ENCODE measurements at places on chromosomes 2 and 18.

DNA sequence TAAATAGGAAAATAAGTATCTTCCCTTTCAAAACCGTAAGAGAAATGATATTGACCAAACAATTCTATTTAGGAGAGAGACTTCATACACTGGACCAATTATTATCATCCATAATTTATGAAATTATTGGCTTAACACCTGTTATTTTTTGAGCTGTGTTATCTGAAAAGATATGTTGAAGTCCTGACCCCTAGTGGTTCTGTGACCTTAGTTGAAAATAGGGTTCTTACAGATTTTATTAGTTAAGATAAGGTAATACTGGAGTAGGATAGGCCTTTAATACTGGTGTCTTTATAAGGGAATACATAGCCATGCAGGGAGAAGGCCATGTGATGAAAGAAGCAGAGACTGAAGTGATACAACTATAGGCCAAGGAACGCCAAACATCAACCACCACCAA, 659.6 kb downstream of the DCC start:
- no peak for DNase-seq

DNA sequence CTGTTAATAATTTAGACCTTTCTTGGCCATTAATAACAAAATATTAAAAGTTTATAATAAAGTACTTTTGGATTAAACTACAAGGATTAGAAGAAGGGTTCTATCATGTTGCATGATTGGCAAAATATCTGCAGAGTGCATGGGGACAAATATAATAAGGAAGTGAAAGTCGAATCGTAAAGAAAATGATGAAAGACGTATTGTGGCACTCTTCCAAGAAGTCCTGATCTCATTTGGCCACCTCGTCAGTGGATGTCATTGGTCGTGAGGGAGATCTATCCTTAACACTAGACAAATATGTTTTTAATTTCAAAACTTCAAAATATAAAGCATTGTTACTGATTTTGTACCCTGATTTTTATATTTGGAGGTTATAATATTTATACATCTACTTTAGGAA, 197.7 kb upstream of the STON1 start:
- DNase-seq: no peak

DNA sequence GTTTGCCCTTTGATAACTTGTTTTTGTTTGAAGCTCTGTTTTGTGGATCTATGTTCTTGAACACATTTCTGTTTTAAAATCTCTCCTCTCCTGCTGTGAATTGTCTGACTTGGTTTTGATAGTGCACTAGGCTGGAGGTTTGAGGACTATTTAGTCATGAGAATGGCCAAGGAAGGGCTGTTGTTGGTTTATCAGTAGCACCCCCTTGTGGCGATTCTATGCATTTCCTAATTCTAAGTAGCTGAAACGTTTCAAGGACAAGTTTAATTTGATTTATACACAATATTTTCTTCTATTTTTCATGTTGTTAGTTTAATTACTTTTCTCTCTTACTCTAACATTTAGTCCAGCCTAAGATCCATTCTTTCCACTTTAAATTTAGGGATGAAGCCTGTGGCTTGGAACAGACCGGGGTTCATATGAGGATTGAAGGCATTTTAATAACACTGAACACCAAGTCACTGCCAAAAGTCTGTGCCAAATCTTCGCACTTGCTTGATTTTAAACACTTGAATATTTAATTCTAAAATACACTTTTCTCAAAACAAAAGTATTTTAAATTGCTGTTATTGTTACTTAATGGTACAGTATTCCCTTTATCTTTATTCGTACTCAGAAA, 166.0 kb downstream of the SOCS6 start:
- DNase-seq: no peak

- no peak for DNase-seq
Observed at GRCh38 chr2:31933066-31933465, 77.7 kb downstream of the MEMO1 start.

GRCh38 chr18:12656938-12657683, 796 bp downstream of the SPIRE1 start:
- peak; percentile 66 for DNase-seq

- no peak for DNase-seq
Observed at GRCh38 chr18:78799382-78800089, 180.1 kb upstream of the SALL3 start.

DNA sequence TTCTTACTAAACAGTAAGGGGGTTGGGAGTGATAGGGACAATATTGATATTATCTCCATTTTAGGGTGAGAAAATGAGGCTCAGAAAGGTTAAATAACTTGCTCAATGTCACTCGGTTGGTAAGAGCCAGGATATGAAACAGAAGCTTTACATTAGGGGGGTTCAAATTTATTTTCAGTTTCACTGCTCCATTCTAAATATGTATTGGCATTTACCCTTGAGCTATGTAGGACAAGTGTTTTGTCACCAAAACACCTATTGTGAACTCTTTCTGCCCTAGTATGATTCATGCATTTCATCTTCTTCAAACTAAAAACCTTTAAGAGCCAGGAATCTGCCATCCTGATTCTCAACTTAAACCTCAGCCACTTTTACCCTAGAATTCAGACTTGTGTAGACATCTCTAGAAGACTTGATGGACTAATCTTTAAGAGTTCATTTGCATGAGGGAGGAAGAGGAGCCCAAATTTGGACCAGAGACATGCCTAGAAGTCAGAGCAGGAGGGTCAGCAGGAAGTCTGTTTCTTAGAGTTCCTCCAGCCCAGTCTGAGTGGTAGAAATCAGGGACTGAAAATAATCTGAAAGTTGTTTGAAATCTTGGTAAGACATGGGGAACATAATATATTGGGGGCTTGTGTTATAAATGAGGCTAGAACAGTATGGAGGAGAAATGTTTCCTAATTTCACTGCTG, 129.4 kb upstream of the ATP5MC3 start:
- DNase-seq: no peak

Measured in glutamatergic neuron (in vitro differentiated cells).